ENCODE measurements at places on chromosomes 5 and 9. TPM values are rescaled to one million over a fixed set of nuclear protein-coding genes. Genes with fewer than 3 reads are reported as not detected.

The TMEFF1 gene
- 0.50 TPM for total RNA-seq

The SLC46A2 gene
- not detected for total RNA-seq

The TOPORS gene
- total RNA-seq = 15.3 TPM

The SPATA31C2 gene
- total RNA-seq = not detected

The MYMK gene
- not detected for total RNA-seq

The PCDHGA3 gene
- 0.39 TPM for total RNA-seq

The RNF183 gene
- 1.3 TPM for total RNA-seq

The LRRC26 gene
- total RNA-seq = 95.7 TPM

The INSL6 gene
- not detected for total RNA-seq

The SLC4A9 gene
- total RNA-seq = 0.31 TPM

The C1QTNF2 gene
- total RNA-seq = 0.56 TPM

The SOHLH1 gene
- total RNA-seq = not detected

The NINJ1 gene
- total RNA-seq = 17.7 TPM

The TTF1 gene
- total RNA-seq = 9.0 TPM

The SPINK6 gene
- total RNA-seq = not detected
